ENCODE measurements at places on chromosomes 2 and 18.
A peak's percentile ranks its signal among the peaks of the same experiment; 100 is the strongest.

DNA sequence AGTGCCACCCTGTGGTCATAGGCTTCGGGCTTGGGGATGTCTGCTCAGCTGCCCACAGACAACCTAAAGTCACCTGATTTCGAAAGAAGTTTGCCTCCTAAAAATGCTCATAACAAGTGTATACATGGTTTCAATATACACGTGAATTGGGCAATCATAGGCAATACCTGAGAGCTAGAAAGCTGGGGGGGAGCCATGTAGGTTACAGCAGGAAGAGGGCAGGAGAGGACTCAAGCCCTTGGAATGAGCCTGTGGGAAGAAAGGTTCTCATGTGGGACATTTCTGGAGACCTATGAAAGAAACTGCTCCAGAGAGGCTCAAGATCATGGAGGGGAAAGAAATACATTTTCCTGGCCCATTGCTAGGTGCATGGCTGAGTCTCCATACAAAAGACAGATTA, 109.7 kb downstream of the ACOXL start:
- DNase-seq: no peak

DNA sequence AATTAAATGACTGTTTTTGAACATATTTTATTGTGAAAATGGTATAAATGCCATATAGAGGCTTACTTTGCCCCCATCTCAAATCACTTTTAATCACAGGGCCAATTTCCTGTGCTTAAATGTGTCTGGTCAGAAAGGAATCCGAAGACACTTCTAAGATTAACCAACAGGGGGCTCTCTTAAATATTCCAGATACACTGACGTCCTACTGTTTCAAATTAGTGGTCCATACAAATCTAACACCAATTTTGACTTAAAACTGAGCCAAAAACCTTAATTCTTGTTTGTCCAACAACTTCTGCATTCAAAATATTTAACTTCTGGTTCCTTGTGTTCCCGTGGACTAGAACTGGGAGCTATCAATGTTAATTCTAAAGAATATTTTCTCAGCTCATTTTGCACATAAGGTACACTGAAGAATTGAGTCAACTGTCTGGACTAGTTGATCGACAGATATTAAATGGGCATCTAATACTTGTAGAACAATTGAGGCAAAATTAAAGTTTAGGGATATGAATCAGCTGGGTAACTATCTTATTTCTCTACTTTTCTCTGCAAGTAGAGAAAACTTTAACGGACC, 557.5 kb downstream of the ARHGAP15 start:
- DNase-seq: no peak

DNA sequence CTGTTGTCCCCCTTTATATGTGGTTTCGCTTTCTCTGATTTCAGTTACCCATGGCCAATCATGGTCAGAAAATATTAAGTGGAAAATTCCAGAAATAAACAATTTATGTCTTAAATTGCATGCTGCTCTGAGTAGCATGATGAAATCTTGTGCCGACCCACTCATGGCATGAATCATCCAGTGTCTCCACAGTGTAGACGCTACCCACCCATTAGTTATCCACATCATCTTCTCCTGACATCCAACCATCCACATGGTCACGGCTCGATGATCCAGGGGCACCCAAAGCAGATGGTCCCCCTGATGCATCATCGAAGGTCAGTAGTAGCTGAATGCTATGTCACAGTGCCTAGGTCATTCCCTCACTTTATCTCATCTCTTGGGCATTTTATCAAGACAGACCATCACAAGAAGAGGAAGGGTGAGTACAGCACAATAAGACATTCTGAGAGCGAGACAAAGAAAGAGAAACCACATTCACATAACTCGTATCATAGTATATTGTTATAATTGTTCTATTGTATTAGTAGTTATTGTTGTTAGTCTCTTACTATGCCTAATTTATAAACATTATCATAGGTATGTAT, 44.1 kb upstream of the ACKR3 start:
- DNase-seq: no peak

DNA sequence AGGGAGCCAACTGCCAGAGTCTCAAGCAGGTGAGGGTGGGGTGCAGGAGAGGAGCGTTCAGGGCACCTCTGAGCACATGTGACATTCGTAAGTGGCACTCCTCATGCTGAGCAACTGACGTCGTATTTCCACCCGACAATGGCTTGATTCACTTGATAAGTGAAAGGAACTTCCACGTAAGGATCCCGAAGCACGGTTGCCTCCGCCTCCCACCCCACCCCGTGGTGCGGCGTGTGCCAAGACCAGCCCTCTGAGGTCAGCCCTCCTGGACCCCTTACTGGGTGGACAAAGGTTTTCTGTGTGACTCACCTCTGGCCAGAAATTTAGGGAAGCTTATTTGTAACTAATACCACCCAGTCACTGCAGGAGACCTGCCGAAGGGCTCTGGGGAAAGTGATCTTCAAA, 59.9 kb downstream of the AGAP1 start:
- DNase-seq: no peak

- no peak for DNase-seq
Observed at GRCh38 chr2:58604096-58604495, 363.0 kb upstream of the FANCL start.

- DNase-seq: no peak
Observed at GRCh38 chr18:21264651-21265050, 22.6 kb downstream of the GREB1L start.

GRCh38 chr2:210169516-210170195, 1.6 kb downstream of the KANSL1L start:
- DNase-seq: no peak

- no peak for DNase-seq
Observed at GRCh38 chr2:82508702-82509101, 1950.4 kb downstream of the SUCLG1 start.

- DNase-seq: peak; percentile 41
Observed at GRCh38 chr18:59697236-59697932, at the start of gene CCBE1. TSS of gene CCBE1 (minus strand) at chr18:59697423.

- DNase-seq: no peak
Observed at GRCh38 chr2:199055336-199055735, 402.4 kb downstream of the SATB2 start.

DNA sequence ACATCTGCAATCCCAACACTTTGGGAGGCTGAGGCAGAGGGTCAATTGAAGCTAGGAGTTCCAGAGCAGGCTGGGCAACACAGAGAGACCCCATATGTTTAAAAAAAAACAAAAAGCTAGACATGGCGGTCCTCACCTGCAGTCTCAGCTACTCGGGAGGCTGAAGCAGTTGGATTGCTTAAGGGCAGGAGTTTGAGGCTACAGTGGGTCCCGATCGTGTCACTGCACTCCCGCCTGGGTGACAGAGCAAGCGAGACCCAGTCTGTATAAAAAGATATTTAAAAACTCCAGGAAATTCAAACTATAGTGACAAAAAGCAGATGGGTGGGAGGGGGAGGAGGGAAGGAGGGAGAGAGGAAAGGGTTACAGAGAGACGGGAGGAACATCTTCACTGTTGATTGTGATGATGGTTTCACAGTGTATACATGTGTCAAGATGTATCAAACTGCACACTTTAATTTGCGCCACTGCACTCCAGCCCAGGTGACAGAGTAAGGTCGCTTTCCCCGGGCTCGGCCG, 942 bp upstream of the ZNF236 start:
- no peak for DNase-seq

GRCh38 chr2:168685600-168686451, 116.6 kb upstream of the NOSTRIN start:
- DNase-seq: no peak

- DNase-seq: no peak
Observed at GRCh38 chr2:39494784-39495251, 57.7 kb upstream of the MAP4K3 start.

DNA sequence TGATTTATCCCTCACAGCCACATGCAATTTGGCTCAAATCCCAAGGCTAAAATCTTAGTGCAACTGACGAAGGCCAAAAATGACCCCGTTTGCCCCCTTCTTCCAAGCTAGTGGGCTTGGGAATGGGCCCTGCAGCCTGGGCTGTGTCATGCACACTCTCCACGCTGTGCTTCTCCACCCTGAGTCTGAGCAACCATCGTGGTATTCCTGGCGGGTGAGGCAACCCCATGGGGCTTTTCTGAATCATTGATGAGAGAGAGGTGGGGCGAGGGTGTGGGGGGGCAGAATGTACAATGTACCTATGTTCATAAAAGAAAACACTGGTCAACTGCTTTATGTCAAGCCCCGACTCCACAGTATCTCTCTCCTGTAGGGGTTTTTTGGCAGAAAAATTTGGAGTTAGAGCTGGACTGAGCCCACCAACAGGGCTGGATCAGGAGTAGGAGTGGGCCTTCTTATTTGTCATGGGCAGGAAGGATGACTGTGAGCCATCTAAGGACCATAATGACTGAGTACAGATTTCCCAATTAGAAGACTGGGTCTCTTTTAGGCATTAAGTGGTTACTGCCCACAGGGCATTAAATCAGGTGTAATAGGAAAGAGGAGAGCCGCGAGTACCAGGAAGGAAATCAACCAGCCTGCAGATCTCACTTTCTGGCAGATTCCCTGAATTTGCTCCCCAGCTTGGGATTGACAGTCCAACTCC, 8.9 kb downstream of the SULT1C2 start:
- DNase-seq: no peak

- DNase-seq: no peak
Observed at GRCh38 chr2:119293900-119294299, 70.3 kb downstream of the STEAP3 start.

GRCh38 chr18:60130284-60130683, 230.5 kb downstream of the PMAIP1 start:
- no peak for DNase-seq

DNA sequence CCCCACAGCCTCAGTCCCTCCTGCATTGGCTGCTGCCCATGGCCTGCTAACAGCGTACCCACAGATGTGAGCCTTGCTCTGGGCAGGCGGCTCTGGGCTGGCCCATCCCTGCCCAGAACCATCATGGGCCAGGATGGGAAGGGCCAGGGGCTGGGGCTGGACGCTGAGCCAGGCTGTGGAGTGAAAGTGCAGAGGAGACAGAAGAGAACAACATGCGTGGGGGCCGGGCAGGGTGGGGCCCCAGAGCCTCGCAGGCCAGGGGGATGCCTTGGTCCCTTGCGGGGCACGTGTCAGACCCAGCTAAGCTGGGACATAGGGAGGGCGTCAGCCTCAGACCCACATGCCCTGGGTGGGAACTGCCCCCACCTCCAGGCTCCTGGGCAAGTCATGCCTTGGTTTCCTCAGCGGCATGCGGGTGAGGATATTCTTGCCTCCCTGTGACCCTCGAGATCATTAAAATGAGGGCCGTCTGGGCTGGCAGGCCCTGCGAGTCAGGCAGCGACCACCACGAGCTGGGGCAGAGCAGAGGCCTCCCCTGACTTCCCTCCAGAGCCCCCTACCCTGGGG, 27.3 kb downstream of the GPC1 start:
- DNase-seq: no peak

DNA sequence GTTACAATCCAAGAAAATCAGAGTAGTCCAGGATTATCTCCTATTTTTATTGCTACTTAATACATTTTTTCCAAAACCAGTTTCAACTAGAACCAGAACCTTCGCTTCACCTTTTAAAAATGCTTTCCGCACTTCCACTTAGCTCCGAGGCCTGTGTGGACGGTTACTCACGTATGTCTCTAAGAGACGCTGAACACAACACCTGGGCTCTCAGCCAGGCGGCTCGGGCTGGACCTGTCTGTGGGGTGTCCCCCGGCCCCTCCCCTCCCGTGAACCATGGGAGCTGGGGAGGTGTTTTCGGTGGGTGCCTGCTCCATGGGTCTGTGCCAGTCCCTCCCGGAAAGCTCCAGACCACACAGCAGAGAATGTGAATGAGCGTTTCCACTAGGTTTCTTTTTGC, 223.8 kb downstream of the GLI2 start:
- DNase-seq: no peak

DNA sequence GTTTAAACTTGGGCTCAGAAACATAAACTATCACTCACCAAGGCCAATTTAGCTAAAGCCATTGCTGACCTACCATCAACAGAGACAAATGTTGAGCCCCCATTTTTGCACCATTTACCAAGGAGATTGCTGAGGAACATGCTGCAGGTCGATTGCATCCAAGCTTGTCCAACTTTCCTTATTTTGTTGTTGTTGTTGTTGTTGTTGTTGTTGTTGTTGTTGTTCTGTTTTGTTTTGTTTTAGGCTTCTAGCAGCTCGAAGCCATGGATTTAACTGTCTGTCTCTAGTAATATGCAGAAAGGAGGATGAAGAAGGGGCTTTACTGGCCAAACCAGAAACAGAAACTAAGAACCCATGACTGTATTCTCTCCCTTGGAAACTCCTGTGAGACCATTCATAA, 571.5 kb downstream of the IRS1 start:
- DNase-seq: no peak

DNA sequence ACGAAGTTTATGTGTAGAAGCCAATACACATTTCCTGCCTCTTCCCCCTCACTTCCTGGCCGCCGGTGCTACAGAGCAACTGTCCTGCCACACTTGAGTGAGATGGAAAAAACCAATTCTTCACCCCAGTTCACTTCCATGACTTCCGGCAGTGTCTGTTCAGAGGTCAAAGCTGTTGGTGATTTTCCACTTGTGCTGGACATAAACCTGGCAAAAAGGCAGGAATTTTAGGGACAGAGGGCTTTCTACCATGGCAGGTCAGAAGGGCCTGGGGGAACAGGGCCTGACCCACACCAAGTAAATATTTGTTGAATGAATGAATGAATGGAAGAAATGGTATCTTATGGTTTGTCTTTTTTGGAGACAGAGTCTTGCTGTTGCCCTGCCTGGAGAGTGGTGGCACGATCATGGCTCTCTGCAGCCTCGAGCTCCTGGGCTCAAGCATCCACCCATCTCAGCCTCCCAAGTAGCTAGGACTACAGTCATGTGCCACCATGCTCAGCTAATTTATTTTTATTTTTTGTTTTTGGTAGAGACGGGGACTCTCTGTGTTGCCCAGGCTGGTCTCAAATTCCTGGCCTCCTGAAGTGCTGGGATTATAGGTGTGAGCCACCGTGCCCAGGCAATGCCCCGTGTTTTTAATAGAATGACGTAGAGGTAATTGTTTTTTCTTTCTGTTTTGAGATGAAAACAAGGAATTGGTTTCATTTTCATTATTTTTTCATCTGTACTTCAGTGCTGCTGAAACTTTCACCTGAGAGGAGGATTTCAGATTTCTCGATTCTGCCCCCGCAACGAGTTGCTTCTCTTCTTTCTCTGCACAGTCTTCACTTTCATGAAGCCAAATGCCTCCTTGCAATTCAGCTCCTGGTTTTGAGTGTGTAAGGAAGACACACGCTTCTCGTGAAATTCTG, 48.0 kb upstream of the LPIN2 start:
- DNase-seq: no peak

DNA sequence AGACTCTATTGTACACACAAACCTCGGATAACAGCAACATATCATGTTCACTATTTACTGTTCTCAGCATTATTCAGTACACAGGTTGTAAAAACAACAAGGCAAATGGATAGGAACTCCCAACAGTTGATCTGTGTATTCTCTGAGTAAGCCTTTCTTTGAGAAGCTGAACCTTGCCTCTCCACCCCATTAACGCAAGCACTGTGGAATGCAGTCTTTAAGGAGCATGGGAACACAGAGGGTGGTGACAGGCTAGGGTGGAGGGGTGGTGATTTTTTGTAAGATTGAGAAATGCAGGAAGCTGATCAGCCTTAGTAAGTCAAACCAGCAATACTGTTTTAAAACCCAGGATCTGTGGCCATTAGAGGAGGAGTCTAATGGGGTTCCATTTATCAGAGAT, 19.6 kb upstream of the SERPINB11 start:
- no peak for DNase-seq

GRCh38 chr2:136422512-136422911, 304.6 kb upstream of the CXCR4 start:
- DNase-seq: no peak
